ENCODE measurements at places on chromosomes 4 and X.

DNA sequence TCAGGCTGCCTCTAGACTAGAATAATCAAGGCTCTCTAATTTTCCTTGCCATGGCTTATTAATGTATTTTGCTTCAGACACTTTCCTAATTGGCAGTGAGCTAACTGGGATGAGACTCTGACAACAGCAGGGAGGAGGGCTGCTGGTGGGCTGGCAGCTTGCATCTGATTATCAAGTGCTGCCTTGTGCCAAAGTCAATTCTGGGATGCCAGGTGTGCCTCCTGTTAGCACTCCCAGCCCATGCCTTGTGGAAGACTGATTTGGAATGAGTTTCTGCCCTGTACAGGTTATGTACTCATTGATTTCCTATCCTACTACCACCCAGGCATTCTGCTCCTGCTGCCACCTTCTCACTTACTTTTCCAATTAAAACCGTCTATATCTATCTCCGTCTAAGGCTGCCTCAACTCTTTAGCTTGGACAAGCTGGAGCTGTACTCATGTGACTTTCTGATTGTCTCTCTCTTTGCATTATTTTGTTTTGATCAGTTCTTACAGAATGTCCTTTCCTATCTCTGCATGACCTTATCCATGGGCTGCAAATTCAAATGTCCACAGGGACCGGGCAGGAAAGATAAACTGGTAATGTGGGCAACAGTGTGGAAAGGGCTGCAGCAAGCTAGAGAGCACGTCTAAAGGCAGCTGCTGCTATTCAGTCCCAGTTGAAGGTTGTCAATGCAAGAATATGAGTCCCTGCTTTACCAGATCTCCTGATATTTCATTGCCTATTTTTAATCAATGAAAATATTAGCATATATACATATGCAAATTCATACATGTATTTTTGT lies 112.6 kb downstream of the GABRA2 start:
- no peak for DNase-seq

GRCh38 chr4:39631700-39632079 lies 7.0 kb downstream of the SMIM14 start:
- DNase-seq = no peak

DNA sequence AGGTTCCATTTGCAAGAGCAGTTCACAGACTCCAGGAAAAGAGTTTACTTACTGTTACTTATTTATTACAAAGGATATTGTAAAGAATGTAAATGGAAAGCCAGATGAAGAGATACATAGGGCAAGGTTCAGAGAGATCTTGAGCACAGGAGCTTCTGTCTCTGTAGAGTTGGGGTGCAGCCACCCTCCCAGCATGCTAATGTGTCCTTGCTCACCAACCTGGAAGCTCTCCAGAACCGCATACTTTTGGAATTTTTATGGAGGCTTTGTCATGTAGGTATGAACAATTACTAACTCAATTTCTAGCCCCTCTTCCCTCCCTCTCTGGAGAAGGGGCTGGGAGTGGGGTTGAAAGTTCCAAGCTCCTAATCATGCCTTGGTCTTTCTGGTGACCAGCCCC lies 857.2 kb downstream of the RPA4 start:
- DNase-seq = no peak

DNA sequence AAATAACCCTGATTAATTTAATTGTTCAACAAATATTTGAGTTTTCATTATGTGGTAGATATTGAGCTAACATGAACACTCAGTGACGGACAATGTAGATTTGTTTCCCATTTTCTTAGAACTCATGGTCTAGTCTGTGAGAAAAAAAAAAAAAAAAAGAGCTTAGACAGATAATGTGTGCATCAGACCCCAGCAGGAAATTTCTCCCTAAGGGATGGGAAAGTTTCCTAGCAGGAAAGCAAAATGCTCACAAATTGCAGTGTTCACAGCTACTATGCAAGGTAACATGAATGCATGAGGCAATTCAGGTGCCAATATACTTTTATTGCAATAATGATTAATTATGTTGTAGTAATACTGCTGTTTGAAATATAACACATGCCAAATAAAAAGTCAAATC lies 843.2 kb upstream of the SLIT2 start:
- DNase-seq = no peak

GRCh38 chr4:650951-651883 lies 22.9 kb downstream of the ATP5ME start:
- no peak for DNase-seq

- no peak for DNase-seq
Measured at GRCh38 chr4:138734746-138735145, 280.8 kb upstream of the NOCT start.

DNA sequence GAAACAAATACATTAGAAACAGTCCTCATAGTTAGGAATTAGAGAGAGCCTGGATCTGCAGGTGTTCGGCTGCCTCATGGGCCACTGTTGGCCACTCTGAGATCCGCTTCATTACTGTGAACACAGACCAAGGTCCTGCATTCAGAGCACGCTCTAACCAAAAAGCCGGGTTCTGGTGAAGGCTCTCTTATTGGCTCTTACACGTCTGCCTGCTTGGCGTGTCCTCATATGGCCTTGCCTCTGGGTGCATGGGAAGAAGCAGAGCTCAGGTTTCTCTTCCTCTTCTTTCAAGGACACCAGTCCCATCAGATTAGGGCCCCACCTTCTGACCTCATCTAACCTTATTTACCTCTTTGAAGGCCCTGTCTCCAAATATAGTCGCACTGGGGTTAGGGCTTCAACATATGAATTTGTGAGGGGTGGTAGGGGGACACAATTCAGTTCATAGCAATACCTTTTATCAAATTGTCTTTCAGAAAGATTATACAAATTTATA lies 37.1 kb upstream of the ELF2 start:
- no peak for DNase-seq

DNA sequence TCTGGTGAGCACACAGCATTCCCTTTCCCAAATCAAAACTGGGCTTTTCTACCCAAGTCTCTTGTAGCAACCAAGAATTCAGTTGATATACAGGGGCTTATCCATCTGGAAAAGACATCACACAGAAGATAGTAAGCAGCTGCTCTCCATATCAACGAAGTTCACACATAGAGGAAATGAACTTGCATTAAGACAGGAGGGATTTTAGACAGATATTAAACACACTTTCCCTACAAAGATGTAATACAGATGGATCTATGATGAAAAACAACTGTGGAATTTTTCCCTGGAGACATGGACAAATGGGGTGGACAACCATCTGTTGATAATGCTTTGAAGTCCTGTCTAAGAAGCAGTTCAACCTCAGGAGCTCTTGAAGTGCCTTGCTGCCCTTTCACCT lies 9.8 kb upstream of the PDE5A start:
- no peak for DNase-seq

- DNase-seq = no peak
Measured at GRCh38 chr4:160492181-160492580, 1389.3 kb downstream of the RAPGEF2 start.

GRCh38 chrX:136030303-136031191 lies 45.3 kb downstream of the SLC9A6 start:
- no peak for DNase-seq

DNA sequence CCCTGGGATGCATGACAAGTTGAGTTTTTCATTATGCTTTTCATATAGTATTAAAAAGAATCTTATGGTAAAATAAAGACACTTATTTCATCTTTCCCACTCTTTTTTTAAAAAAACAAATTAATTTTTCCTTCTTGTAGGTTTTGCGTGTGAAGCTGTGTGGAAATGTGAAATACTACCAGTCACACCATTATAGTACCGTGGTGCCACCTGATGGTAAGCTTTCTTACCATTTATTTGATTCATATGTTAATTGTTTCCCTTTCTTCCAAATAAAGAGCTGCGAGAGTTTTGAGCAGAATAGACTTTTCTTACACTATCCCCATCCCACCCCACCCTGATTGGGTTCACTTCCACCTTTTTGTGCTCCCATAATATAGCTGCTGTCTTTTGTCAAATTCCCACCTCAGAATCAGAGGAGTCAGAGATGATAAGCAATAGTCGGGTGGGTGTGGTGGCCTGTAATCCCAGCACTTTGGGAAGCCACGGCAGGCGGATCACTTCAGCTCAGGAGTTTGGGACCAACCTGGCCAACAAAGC lies 44.3 kb downstream of the CASP6 start:
- no peak for DNase-seq

- no peak for DNase-seq
Measured at GRCh38 chr4:153809916-153810810, 21.3 kb upstream of the SFRP2 start.

Measured in activated T-cell treated with anti-CD3 and anti-CD28 coated beads, Interleukin-2, amount 50 U/mL, for 24 hours (primary cell).